ENCODE measurements at places on chromosomes 7 and 10.

GRCh38 chr7:4449263-4449662, 232.8 kb upstream of the FOXK1 start:
- no peak for DNase-seq

DNA sequence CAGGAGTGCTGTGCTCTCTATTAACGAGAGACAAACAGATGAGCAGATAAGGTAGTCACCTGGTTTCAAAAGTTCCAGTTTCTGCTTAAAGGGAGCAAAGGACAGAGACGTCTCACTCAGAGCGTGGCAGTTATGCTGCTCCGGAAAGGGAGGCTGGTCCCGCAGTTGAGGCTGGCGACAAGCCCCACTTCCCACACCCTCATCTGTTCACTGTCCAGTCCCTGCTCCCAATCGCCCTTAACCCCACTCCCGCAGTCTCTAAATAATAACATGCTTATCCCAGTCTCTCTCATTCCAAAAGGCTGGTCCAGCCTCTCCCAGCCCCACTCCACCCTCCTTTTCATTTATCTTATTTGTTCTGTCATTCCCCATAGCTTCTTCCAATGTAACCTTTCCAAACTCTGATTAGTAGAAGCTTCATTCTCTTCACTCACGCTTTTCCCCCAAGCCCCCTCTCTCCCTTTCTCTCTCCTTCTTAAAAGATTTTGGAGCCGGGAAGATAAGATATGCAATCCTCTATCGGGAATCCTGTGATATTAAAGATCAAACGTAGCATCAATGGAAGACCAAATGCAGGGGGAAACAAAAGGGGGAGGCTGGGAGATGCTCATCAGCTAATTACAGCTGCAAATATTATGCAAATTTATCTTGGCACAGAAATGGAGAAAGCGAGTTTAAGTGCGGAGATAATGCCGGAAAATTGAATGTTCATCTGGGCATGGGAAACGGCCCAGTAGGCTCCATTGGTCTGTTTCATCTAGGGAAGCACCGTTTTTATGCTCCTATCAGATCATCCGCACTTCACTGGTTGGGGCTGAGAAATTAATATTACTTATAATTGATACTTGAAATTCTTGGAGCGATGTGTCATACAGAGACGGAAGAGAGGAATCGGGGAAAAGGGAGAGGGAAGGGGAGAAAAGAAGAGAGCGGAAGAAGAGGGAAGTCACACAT, 16.3 kb upstream of the GATA3 start:
- peak; percentile 10 for DNase-seq

DNA sequence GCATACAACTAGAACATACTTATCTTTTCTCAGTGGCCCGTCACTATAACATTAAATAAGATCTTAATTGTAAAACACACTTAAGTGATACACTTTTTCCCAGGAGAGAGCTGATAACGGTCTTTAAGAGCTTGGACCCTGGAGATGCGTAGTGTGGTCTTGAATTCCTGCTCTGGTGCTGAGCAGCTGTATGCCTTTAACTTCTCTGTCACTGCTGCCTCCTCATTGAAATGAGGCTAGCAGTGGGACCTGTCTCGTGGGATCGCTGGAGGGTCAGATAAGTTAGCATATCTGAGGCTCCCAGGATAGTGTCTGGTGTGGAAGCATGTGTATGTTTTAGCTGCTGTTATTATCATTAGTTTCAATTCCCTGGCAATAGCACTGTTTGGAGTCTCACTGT, 194.9 kb downstream of the SDK1 start:
- no peak for DNase-seq

DNA sequence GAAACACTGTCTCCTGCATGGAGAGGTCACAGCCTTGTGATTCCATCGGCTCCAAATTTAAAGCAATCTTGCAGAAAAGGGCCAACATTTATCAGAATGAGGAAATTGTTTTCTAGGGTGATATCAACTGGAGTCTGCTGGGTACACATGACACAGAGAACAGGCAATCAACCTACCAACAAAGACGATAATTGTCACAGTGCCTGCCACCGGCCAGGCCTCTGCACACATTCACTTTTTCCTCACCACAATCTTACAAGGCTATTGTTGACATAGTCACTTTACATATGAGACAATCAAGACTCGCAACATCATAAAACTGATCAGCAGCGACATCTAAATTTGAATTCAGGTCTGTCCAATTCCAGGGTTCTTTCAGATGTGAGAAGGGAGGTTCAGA, 189.4 kb downstream of the KCNMA1 start:
- DNase-seq = no peak

- DNase-seq = no peak
Observed at GRCh38 chr7:121499624-121500023, 103.5 kb upstream of the FAM3C start.

DNA sequence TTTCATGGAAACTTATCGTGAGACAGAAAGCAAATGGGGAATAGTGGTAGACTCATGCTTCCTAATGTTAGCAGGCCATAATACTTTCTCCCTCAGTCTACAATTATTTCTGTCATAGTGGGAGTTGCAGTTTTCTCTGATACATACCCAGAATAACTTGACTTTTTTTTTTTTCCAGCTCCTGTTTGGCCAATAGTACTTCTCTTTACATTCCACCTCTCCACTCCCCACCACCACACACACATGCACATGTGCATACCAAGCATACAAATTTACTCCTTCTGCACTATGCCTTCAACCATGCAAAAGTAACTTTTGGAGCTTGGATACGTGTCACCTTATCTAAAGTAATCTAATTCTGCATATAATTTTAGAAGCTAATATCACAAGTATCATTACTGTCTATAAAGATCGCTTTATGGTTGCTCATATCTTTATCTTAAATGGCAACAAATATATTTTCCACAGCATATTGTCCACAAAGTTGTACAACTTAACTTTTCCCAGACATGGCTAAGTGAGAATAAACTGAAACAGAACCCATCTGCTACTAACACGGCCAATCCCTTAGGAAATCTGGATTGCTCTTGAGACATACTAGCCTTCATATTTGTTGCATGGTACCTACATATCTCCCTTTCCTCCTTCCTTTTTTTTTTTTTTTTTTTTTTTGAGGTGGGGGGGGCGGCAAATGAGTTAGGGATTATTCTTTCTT, 49.0 kb downstream of the TES start:
- DNase-seq = no peak

GRCh38 chr7:124790645-124791044, 25.1 kb upstream of the GPR37 start:
- no peak for DNase-seq

DNA sequence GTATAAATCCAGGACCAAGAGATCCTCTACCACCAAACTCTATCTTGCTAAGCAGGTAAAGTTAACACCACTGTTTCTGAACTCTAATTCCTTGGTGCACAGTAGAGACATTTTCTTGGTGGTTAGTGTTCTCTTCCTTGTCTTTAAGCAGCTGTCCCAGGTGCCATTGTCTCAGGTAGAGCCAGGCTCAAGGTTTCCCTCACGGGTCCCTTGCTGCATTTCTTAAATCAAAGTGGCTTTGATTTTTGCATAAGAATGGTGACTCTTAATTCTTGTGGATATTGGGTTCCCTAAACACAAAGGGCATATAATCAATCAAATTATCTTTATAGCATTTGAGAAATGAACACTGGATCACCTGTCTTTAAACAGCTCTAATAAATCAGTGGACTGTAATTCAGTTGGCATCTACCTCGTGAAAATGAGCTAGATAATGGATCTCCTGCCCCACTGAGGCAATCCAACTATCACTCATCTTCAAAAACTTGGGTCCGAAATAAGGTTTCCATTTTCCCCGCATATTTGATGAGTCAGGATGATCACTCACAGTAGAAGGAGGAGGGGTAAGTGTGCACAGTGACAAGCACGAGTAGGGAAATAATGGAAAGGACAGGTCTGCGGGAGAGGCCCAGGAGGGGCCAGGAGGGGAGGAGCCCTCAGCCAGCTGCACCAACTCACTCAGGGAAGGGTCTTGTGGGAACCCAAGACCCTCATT, 2.4 kb downstream of the ABCC2 start:
- DNase-seq = no peak

- no peak for DNase-seq
Observed at GRCh38 chr10:78660446-78661106, 408.2 kb upstream of the ZMIZ1 start.

GRCh38 chr10:59243611-59244195, 67.3 kb downstream of the PHYHIPL start:
- DNase-seq = no peak

DNA sequence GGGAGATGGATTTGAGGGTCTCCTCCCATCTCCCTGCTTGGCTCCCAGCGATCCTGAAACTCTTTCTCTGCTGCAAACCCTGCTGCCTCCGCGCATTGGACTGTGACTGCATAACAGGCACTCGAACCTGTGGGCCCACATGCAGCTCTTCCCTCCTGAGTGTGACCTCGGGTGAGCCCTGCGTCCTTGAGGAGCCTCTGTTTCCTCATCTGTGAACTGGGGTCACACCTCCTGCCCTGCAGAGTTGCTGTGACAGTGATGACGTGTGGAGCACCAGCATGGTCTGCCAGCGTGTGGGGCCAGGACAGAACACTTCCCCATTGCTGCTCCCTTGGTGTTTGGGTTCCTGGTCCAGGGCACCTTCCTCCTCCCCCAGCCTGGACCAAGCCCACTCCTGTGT, 46.9 kb upstream of the PSMG3 start:
- no peak for DNase-seq

DNA sequence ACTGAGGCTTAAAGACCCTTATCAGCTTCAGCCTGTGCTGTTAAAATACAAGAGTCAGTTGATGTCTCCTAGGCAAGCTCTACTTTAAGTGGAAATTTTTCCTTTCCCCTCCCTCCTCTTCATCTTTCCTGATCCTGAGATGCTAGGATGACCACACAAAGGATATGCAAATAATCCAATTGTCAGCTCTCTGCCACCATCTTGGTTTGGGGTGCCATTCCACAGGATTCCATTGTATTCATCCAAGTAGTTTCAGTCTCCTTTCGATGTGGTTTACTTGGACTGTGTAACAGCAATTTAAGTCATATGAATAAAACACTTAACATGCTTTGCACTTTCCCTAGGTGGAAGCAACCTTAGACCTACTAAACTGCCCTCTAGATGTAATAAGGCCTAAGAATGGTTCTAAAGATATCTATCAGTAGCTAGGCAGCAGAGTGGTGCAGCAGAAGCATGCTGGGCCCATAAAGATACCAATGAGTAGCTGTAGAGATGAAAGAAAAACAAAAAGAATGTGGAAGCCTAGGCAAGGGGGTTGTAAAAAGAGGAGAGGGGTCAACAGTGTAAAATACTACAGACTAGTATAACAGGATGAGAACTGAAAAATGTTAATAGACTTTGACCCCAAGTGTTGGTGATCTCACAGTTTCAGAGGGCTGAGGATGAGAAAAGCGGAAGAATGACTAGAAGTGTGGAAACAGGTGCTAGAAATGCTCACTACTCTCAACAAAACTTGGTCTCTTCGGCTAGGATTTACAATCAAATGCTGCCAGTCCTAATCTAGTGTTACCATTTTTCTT, 2.4 kb upstream of the CFAP69 start:
- DNase-seq = no peak

- DNase-seq = no peak
Observed at GRCh38 chr7:69105092-69105491, 493.2 kb upstream of the AUTS2 start.

DNA sequence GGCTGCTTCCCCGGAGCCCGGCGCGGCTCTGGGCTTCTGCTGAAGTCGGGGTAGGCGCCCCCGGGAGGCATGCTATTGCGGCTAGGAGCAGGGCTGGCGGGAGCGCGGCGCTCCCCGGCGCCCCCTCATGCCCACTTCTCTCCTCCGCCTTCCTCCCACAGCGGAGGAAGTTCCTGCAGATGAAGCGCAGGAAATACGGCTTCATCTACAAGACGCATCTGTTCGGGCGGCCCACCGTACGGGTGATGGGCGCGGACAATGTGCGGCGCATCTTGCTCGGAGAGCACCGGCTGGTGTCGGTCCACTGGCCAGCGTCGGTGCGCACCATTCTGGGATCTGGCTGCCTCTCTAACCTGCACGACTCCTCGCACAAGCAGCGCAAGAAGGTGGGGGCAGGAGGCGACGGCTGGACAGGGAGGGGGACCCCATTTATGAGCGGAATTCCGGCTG, 479 bp downstream of the CYP26A1 start:
- DNase-seq = no peak

DNA sequence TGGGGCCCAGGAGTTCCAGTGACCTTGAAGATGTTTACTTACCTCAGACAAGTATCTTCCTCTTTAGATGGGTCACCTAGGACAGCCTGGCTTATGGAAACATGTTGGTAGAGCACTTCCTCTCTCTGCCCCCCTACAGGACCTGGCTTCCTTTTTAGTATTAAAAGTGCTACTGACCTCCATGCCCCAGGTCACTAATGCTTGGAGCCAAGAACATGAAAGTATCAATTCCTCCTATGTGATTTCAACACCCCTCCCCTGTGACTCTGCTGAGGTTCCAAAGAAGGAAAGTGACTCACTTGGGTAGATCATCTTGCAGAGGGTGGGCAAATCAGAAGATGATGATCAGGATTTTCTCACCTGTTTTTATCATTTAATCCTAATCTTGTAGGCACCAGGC, 125.3 kb upstream of the CCDC6 start:
- no peak for DNase-seq

GRCh38 chr7:98300595-98301372, 19.3 kb downstream of the BRI3 start:
- no peak for DNase-seq

- no peak for DNase-seq
Observed at GRCh38 chr10:128875956-128876736, 590.9 kb upstream of the MGMT start.

GRCh38 chr7:88165697-88166096, 54.1 kb downstream of the SRI start:
- no peak for DNase-seq

- DNase-seq = no peak
Observed at GRCh38 chr10:131485732-131486131, 174.2 kb upstream of the TCERG1L start.

DNA sequence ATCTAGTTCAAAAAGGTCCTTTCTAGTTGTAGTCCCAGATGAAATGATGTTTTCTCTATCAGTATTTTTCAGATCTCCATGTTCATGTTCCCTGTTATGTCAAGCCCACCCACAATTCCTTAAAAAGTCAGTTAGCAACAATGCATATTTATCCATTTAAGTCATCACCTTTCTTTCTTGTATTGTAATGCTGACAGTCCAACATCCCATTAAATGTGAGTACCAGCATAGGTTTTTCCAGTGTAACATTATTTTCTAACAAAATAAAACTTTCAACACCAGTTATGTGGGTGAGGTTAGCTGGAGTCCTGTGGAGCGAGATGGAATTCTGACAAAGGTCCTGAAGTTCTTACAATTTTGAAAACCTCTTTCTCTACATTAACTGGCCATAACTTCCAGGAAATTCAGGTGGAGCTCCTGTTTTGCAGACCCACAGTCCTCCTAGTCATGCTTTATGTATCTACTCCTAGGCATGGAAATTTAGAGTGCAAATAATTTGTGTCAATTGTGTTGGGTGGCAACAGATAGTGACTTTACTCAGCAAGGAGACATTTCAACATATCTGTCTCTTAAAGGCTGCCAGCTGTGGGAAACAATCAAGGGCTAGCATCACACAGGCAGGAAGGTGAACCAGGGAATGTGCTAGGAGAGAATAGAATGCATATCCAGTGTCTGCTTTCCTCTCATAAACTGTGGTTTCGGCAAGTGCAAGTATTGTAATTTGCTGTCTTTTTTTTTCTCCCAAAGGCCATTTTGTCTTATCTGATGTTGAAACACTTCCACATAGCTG, 162.6 kb downstream of the MTERF1 start:
- DNase-seq = no peak

GRCh38 chr7:16460789-16461493, 4.6 kb downstream of the SOSTDC1 start:
- no peak for DNase-seq

Measured in CD4-positive, CD25-positive, alpha-beta regulatory T cell (primary cell).